ENCODE measurements at places on chromosomes 12 and 14.

DNA sequence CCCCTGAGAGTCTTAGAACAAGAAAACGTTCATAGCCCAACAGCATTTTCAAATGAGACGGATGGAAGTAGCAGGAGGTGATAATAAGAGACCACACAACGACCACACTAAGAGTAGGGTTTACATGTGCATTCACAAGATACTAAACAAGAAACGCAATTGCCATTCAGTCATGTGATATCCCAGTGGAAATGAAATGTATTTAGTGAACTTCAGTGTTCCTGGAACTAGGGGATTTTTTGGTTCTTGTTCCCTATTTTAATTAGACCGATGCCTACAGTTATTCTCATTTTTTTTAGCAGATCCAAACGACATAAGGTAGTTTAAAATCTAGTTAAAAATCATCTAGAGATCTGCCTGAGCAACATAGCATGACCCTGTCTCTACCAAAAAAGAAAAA is 150.0 kb downstream of the GPR65 start:
- no peak for DNase-seq

DNA sequence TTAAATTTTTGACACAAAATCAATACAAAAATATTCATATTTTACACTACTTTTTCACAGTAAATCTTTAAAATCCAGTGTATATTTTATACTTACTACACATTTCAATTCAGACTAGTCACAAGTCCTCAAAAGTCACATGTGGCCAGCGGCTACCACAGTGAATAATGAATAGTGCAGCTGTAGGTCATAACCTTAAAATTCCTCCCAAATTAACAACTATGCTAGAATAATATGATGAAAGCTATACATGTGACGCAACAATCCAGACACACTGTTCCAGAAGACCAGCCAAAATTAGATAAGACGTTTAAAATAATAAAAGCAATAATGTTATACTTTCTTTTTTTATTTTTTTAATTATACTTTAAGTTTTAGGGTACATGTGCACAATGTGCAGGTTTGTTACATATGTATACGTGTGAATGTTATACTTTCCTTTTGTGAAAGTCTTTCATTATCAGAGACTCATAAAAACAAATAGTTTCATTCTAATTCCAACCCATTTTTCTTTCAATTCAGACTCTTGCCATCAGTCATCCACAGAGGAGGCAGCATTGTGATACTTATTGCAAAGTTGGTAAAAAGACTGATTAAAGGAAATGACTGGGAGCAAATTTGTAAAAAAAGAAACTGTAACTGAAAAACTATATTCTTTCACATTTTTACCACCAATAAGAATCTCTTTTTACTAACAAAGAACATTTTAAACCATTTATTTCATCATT is 67.0 kb downstream of the C2CD5 start:
- DNase-seq: no peak

GRCh38 chr14:24695265-24696241 is 61.6 kb upstream of the GZMB start:
- DNase-seq: no peak

GRCh38 chr12:44812062-44812461 is 64.1 kb downstream of the NELL2 start:
- DNase-seq: no peak

DNA sequence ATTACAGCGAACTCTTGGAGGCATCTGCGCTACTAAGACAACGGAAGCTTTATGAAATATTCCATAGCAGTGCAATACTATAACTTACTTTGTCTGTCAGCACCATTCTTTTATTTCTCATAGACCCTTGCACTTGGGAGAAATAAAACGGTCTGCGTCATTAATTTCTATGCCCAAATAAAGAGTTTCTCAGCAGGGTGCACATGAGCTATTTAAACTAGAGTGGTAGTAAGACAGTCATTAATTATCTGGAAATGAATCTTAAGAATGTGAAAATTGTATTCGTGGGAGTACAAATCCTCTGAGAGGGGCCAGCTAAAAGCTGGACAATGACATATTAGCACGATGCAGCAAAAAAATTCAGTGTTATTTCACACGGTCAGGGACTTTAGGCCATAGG is 903.4 kb upstream of the FOXG1 start:
- no peak for DNase-seq

GRCh38 chr12:67436230-67436629 is 167.1 kb downstream of the CAND1 start:
- no peak for DNase-seq

- DNase-seq: no peak
Observed at GRCh38 chr12:30988646-30989286, 62.2 kb downstream of the TSPAN11 start.

GRCh38 chr12:52027085-52027843 is 20.5 kb downstream of the TAMALIN start:
- DNase-seq: no peak

- no peak for DNase-seq
Observed at GRCh38 chr12:97288531-97288930, 174.1 kb upstream of the RMST start.

- DNase-seq: no peak
Observed at GRCh38 chr14:96126339-96126782, 78.3 kb upstream of the BDKRB2 start.

DNA sequence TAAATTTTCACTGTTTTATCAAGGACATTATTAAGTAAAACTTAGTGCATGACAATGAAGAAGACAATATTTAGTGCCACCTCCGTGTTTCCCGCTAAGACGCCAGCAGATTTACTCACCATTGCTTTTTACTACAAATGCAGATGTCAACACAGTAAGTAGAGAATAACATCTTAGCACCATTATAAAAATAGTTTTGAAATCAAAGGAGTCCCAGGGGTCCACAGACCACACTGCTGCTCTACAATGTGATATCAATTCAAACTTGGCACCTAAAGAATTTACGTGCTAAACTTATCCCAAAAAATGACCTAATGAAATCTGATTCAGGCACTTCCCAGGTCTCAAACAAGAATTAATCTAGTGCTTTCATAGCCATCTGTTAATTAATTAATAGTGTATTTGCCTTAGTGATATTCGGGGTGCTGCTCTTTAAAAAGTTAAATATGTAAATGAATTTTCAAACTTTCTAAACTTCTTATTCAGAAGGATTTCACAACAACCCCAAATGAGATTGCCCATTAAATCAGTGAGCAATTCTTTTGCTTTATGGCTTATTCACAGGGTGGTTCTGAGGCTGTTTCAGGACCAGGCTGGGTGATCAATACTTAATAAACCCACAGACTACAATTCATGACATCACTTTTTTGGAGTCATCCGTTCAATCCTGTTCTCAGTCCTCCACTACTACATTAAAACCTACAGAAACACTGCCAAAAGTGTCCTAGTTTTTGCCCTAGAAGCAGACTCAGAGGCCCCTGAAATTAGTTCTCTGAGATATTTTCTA is 161.3 kb upstream of the LMNTD1 start:
- DNase-seq: no peak

- no peak for DNase-seq
Observed at GRCh38 chr12:7004840-7005239, 13.4 kb downstream of the LPCAT3 start.

DNA sequence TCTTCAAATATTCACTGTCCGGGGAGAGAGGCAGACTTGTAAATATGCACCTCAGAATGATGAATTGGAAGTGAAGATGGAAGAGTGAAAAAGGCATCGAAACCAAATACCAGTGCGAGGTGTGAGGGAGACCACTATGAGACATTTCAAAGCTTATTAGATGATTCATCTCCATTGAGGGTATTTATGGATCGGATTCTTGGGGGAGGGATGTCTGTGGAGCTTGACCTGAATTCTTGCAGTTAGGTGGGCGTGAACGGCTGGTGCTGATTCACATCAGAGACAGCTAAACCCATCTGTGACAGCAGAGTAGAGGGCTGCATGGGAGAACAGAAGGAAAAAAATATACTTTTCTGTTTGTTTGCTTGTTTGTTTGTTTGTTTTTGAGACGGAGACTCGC is 677.2 kb downstream of the AACS start:
- no peak for DNase-seq

DNA sequence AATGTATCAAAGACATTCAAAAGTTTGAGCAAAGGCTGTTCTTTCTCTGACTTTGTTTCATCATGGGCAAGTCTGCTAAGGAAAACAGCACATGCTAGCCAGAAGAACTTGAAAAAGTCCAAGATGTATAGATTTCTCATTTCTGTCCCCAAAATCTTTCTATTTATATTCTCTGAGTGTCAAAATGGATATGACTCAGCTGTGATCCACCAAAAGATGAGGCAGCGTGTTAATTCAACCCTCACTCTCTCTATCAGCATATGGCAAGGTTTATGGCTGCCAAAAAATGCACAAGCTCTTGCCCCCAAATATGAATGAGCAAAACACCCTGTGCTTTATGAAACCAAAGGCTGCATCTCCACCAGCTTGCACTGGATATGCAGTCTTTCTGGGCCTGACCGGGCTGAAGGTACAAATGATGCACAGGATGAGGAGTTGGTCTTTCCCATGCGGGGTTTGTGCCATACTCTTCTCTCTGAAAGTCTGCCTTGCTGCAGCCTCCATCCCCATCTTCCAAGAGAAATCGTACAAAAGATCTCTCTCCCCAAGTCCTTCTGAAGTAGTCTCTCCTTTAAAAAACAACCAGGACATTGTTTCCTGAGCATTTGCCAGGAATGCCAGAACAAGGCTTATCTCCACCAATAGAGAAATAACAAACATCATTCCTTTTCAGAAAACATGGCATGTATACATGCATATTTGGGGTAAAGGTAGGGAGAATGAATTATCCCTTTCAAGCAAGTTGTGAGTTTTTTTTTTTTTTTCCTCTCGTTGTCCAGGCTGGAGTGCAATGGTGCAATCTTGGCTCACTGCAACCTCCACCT is 203.4 kb downstream of the TMX1 start:
- no peak for DNase-seq

- no peak for DNase-seq
Observed at GRCh38 chr14:75119056-75119455, 7.8 kb downstream of the NEK9 start.

GRCh38 chr14:31256534-31257243 is 49.1 kb upstream of the HECTD1 start:
- DNase-seq: no peak

DNA sequence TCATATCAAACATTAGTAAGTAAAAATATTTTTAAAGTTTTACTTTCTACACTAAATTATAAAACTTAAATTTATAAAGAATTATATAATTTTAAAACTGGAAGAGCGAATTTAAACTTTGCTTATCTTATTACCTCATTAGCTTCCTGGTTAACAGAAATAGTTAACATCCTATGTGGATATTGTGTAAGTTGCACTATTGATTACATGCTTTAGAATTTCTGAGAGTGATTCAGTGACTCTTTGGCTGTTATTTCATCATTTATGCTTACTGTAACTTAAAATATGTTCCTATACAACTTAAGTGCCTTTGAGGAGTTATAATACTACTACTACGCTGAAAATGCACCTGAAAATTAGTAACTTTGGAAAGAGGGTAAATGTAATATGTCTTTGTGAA is 101.4 kb downstream of the FOXA1 start:
- no peak for DNase-seq

- no peak for DNase-seq
Observed at GRCh38 chr14:57686304-57686703, 179.6 kb downstream of the SLC35F4 start.

- no peak for DNase-seq
Observed at GRCh38 chr12:85278598-85279448, 1.2 kb upstream of the ALX1 start.

DNA sequence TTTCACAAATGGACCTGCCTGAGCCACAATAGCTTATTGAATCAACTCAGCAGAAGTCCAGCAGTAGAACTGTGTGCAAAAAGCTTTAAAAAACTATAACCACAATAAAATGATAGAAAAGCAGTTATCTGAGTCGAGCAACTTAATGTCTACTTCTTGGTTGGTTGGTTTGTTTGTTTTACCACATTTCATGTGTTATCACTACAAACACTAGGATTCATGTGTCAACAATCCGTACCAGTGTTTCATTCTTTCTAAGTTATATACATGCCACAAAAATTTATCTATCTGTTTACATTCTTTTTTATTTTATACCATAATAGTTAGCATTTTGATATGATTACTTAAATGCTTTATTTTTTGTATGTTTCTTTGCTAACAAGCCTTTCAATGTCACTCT is 339.0 kb downstream of the KCNH5 start:
- DNase-seq: no peak

DNA sequence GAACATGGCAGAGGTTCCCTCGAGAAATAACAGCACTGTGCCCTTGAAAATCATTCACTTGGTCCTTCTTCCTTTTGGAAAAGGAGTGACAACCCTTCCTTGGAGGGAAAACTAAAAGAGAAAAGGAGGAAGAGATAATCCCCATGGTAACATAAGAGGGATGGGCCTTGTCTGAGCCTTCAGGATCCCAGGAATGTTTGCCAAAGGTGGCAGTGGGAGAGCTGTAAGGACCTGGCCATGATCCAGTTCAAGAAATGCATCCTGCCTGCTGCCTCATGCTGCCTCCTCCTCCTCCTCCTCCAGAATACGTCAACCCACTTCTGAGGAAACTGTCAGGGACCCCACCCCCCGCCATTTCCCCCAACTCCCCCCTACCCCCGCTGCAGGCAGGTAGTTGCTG is 118.8 kb downstream of the KCNK10 start:
- DNase-seq: no peak

- no peak for DNase-seq
Observed at GRCh38 chr12:89411846-89412245, 59.5 kb upstream of the DUSP6 start.

DNA sequence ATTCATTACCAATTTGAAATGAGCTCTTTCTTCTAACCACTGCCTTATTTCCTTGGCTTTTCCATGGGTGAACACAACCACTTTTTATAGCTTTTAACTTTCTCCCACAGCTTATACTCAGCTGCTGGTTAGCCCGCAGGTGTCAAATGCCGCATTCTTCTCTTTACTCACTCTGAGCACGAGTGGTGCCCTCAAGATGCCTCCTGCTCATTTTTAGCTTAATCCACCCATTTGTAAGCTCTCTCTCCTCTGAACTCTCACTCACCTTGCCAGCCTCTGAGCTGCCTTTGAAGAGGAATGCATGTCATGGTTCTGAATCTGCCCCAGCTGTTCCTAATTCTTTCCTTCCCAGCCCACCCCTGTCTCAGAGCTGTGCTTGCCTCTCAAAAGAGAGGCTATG is 449.4 kb upstream of the PRICKLE1 start:
- DNase-seq: no peak

GRCh38 chr12:15794836-15795235 is 5.6 kb upstream of the EPS8 start:
- DNase-seq: no peak

GRCh38 chr14:20802341-20803084 is at the start of gene RNASE1:
Gene RNASE1 (minus strand): TSS chr14:20802844. CDS start chr14:20802068, 776 bp downstream.
- no peak for DNase-seq
